IMR-90 (cell line): ENCODE measurements at places on chromosomes 1 and 21.
A peak's percentile ranks its signal among the peaks of the same experiment; 100 is the strongest.

DNA sequence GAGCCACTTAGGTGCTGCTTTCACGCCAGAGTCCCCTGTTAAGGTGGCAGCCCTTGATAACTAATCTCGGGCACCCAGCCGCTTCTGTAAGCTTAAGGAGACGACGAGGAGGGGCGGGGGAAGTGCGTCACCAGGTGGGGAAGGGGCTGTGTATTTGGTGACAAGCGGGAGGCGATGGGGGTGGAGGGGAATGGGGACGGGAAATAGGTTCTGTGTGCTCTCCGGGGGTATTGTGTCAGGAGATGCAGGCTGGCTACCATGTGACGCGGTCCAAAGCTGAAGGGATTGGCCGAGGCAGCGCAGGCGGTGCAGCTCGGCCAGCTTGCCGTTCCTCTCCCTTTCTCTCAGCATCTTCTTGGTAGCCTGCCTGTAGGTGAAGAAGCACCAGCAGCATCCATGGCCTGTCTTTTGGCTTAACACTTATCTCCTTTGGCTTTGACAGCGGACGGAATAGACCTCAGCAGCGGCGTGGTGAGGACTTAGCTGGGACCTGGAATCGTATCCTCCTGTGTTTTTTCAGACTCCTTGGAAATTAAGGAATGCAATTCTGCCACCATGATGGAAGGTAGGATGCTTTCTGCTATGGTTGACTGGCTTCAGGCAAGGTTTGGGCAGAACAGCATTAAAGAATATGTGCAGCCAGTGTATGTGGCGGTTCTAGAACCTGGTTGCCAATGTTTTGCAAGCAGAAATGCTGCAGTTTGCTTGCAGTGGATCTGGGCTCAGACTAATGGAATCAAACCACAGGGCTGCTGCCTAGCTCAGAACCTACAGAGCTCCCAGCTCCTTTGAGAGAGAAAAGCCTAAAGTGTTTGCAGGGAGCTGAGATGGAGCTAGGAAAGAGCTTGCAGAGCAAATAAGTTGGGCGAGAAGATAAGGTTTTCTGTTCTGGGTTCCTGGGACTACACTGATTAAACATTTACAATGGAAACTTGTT, at the start of gene SGIP1:
Gene SGIP1 (plus strand): TSS at position 350 of the 937 bp plus-strand sequence. CDS start 206 bp downstream, at position 556.
- DNase-seq, result peak; percentile 88

DNA sequence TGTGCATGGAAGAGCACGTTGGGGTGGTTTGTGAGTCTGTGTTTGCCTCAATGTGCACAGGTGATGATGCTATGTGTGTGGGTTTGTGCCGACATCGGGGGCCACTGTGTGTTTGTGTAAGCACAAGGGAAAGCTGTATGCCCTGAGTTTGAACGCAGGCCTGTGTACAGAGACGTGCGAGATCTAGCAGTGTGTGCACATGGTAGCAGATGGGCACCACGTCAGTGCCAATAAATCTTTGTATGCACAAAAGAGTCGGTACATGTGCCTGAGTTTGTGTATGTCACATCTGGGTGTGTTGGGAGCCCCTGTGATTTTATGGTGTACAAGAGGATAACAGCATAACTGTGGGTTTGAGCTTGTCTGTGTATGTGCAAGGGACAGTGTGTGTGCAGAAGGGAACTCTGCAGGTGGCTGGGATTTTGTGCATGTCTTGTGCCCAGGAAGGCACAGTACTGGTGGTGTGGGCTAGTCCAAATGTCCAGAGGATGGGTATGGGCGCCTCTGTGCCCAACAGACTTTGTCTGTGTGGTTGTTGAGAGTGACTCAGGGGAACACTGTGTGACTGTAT, 32.0 kb upstream of the WASF2 start:
- DNase-seq, result no peak

DNA sequence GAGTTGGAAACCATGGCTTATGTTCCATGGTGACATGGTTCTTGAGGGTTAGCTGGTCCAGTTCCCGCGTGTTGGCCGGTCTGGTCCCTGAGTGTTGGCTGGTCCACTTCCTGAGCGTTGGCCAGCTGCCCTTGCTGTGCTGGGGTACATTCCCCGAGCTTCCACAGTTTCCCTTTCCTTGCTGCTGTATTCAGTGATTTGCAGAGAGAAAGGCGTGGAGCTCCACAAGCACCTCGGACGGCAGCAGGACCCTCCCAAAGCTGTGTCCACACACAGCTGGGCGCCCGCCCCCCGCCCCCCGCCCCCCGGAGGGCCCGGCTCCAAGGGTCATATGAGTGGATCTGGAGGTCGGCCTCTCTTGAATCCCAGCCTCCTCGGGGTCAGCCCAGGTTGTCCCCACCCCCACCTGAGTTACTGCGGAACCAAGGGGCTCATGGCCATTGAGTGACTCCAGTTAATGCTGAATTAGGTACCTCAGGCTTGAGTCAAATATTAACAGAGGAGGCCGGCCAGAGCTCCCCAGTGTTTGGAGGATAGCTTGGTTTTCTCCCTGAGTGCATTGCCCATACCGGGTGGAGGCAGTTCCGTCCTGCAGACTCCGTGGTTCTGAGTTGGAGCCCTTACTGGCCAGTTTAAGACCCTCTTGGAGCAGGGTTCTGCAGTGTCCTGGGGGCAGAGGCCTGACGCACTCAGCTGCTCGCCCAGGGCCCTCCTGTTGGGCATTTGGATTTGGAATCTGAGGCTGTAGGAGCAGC, 18.4 kb downstream of the COL18A1 start:
- no peak for DNase-seq

- no peak for DNase-seq
These were observed 207.0 kb downstream of the BARHL2 start for GRCh38 chr1:90510143-90510542.

DNA sequence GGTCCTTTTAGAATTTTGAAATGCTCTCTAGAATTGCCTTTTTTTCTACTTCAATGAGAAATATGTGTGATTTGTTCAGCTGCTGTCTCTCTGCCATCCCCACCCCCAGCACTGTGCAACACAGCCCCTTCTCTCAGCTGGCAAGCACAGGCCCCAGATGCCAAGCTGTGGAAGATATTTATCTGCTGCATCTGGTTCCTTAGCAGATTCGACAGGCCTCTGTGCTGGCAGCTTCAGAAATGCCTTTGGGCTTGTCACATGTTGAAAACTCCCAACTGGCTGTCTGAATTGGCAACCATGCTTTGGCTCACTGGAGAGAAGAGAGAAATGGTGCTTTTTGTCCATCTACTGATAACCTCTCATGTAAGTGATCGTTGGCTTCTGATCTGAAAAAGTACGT, 206.7 kb upstream of the C1orf87 start:
- DNase-seq, result no peak

GRCh38 chr1:15963968-15964648, 11.8 kb downstream of the ZBTB17 start:
- no peak for DNase-seq

- peak; percentile 23 for DNase-seq
These were observed 839.4 kb upstream of the ADAMTS5 start for GRCh38 chr21:27806281-27806680.

GRCh38 chr1:23611601-23612327, 52.5 kb upstream of the ID3 start:
- DNase-seq, result no peak

- DNase-seq, result peak; percentile 85
These were observed 36.2 kb upstream of the IPO9 start for GRCh38 chr1:201792534-201793305.

GRCh38 chr21:30083225-30083945, 83.2 kb downstream of the CLDN17 start:
- no peak for DNase-seq

DNA sequence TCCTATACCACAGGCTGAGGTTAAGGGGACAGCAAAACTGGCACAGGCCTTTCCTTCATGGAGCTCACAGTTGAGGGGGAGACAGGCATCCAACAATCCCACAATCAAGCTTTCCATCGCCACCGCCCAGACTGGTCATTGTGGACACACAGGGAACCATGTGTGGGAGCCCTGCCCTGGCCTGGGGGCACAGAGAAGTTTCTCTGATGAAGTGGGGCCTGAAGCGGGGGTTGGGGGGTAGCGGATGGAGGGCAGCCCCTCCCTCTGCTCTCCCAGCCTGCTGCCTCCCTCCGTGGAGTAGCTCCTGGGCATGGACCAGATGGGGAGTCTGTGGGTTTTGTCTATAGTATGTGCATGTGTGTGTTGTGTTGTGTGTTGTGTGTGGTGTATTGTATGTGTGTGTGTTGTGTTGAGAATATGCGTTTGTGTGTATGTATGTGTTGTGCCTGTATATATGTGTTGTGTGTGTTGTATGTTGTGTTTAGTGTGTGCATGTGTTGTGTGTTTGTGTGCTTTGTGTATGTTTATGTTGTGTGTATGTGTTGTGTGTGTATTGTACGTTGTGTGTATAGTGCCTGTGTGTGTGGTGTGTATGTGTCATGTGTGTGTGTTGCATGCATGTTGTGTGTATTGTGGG, 14.4 kb upstream of the LDLRAP1 start:
- no peak for DNase-seq

- DNase-seq, result no peak
These were observed 52.5 kb upstream of the PPM1J start for GRCh38 chr1:112767646-112768045.

- DNase-seq, result no peak
These were observed 13.0 kb downstream of the INAVA start for GRCh38 chr1:200907611-200908097.

GRCh38 chr1:114152508-114153260, 985 bp downstream of the SYT6 start:
- DNase-seq, result peak; percentile 24

GRCh38 chr1:85366391-85367170, 90.1 kb upstream of the BCL10 start:
- DNase-seq, result peak; percentile 93

DNA sequence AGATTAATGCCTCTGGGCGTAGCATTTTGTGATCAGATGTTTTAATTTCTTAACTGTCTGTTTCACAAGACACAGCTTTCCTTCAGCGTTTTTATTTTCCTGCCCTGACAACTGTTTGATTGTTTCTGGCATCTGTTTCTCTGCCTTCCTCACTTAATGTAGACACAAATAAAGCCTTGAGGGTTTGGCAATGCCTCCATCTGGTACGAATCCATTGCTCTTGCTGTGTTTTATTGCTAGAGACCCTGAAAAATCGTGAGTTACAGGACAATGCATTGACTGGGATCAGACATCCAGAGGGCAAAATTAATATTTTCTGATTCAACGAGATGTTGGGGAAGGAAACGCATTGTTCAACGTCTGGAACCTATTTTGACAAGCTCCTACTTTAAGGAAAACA, 363.5 kb downstream of the MRPL39 start:
- DNase-seq, result no peak

GRCh38 chr1:57860325-57860724, 436.5 kb upstream of the DAB1 start:
- no peak for DNase-seq

GRCh38 chr1:244322181-244322580, 129.5 kb downstream of the ADSS2 start:
- DNase-seq, result no peak

GRCh38 chr1:211490821-211491415, 1.0 kb downstream of the RD3 start:
- DNase-seq, result no peak

- peak; percentile 26 for DNase-seq
These were observed 29.6 kb downstream of the KCNN3 start for GRCh38 chr1:154840269-154841176.

GRCh38 chr1:111981871-111982270, 7.6 kb downstream of the KCND3 start:
- no peak for DNase-seq

DNA sequence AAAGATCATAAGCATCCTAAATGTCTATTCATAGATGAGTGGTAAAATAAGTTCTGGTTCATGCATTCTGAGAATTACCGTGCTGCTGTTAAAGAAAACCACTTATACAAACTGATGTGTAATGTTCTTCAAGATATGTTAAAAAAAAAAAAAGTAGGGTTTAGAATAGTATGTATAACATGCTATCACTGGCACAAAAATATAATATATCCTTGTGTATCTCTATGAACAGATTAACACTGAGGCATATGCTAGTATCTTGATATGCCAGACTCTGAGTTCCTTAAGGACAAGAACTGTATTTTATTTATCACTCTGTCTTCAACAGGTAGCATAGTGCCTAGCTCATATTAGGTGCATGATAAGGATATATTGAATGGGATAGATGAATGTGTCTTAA, 108.9 kb downstream of the HS2ST1 start:
- no peak for DNase-seq

- peak; percentile 81 for DNase-seq
These were observed 752.1 kb downstream of the LTN1 start for GRCh38 chr21:28240586-28240985.

- DNase-seq, result no peak
These were observed 93.7 kb upstream of the C1orf174 start for GRCh38 chr1:3993619-3994375.

GRCh38 chr1:173333581-173333980, 126.5 kb upstream of the TNFSF4 start:
- DNase-seq, result peak; percentile 47
